ENCODE measurements at places on chromosomes 6 and 20.
A peak's percentile ranks its signal among the peaks of the same experiment; 100 is the strongest.

DNA sequence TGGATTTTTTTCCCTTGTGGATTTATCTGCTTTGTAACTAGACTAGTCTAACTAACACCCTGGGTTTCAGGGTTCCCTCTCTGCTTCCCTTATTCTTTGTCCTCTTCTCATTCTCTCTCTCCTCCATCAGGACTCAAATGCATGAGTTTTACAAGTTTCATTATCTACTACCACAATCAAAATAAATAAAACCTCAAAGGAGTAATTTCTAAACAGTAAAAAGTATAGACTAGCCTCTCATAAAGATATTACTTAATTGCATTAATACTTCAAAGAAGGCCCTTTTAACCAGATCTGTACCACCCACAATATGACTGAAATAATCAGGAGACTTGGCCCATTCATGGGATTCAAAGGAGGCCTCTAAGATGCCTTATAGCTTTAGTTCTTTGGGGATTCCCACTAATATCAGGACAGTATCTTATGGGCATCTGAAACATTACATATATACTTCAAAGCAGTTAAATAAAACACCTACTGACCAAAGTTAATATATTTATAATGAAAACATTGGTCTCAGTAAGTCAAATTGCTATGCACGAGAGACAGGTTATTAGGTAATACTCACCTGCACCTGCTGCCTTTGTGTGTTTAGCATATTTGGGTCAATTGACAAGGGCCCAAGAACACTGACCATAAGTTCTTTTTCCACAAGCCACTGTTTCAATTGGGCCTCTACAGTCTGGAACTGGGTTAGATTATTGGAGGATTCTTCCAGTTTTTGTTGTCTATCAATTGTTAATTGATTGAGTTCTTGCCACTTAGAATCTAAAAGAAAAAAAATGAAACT, 85.7 kb downstream of the DST start:
- DNase-seq, result no peak

- DNase-seq, result peak; percentile 81
These were observed at the start of gene DHX16 for GRCh38 chr6:30672445-30673253. Gene DHX16, minus strand, starts transcription at chr6:30673006. Its CDS starts 165 bp downstream, at chr6:30672841.

GRCh38 chr6:142387997-142388815, 86.4 kb downstream of the ADGRG6 start:
- DNase-seq, result no peak

- no peak for DNase-seq
These were observed 22.3 kb downstream of the NRN1 start for GRCh38 chr6:5984150-5985089.

- no peak for DNase-seq
These were observed 69.8 kb upstream of the RIN2 start for GRCh38 chr20:19688031-19688806.

- no peak for DNase-seq
These were observed 41.0 kb downstream of the AKIRIN2 start for GRCh38 chr6:87661016-87661415.

GRCh38 chr6:159899994-159900745, 9.4 kb downstream of the MAS1 start:
- DNase-seq, result no peak

- DNase-seq, result peak; percentile 34
These were observed 117.0 kb downstream of the ERMARD start for GRCh38 chr6:169868458-169868857.

- no peak for DNase-seq
These were observed 600.6 kb upstream of the CHD6 start for GRCh38 chr20:42218621-42219374.

DNA sequence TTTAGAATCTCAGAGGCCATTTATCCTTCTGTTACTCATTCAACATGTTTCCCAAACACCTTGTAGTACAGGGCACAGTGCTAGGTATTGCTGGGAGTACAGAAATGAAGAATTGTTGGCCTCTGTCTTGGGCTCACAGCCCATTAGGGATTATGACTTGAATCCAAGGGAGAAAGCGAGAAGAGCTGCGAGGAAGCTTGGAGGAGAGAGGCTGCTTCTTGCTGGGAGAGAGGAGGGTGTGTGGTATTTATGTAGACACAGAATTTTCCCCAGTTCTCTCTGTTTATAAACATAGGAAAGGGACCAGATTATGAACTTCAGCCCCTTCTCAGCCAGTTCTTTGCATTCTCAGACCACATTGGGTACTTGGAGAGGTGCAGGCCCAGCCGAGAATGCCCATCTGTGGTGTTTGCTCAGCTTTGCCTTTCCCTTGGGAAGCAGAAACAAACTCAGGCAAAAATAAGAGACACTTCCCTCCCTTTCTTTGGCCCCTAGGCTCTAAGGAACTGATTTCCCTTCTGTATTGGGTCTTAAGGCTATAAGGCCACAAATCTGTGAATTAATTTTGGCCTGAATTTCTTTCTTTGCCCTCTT, 17.9 kb downstream of the CHMP4B start:
- no peak for DNase-seq

DNA sequence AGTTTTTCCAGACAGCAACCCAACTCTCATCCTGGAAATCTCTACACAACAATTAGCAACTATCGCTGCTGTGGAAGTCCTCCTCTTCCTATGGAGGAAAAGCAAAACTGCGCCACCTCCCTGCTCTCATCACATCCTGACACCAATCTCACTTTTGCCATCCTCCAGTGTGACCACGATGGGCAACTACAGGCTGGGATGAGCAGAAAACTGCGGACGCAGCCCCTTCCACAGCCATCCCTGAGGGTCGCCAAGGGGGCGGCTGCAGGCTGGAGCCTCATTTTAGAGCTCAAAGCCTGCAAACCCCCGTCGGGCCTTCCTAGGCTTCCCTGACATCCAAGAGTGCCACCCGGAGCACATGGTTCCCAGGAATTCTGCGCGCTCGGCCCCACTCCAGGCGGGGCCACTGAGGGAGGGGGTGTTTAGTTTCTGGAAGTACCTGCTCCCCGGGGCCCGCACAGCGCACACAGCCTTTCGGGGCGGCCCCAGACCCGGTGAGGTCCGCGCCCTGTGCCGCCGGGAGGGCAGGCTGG, 1.2 kb downstream of the TCFL5 start:
- DNase-seq, result no peak

- DNase-seq, result no peak
These were observed 200.1 kb upstream of the HEY2 start for GRCh38 chr6:125549202-125549884.

DNA sequence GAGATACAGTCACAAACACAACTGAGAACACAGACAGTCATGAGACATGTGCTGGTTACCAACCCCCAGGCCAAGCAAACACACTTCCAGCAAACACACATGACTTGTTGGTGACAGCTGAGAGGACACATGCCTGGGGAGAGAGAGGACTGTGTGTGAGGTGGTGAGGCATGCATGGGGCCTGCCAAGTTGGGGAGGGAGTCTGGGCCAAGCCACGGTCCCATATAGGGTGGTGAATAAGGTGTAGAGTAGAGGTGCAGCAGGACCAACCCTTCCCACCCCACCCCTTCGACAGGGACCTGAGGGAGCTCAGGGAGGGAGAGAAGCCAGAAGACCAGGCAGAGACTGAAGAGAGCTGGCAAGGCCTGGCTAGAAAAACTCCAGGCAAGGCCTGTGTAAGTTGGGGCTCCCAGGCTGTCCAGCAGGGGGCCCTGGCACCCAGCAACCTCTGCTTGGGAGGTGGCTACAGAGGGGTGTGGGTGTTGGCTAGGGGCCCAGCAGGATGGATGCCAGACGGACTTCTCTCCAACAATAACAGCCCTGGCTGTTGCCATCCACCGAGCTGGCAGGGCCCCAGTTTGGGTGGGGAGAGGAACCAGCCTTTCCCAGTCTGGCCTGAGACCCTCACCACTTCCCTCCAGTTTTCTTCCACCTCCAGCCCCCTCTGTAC, 2.0 kb upstream of the SLC29A1 start:
- DNase-seq, result peak; percentile 56

GRCh38 chr6:118504611-118505010, 43.5 kb upstream of the PLN start:
- DNase-seq, result no peak

GRCh38 chr20:52923123-52923937, 48.8 kb upstream of the TSHZ2 start:
- DNase-seq, result no peak

- DNase-seq, result peak; percentile 6
These were observed 392.7 kb upstream of the MAN1A1 start for GRCh38 chr6:119742188-119742803.

DNA sequence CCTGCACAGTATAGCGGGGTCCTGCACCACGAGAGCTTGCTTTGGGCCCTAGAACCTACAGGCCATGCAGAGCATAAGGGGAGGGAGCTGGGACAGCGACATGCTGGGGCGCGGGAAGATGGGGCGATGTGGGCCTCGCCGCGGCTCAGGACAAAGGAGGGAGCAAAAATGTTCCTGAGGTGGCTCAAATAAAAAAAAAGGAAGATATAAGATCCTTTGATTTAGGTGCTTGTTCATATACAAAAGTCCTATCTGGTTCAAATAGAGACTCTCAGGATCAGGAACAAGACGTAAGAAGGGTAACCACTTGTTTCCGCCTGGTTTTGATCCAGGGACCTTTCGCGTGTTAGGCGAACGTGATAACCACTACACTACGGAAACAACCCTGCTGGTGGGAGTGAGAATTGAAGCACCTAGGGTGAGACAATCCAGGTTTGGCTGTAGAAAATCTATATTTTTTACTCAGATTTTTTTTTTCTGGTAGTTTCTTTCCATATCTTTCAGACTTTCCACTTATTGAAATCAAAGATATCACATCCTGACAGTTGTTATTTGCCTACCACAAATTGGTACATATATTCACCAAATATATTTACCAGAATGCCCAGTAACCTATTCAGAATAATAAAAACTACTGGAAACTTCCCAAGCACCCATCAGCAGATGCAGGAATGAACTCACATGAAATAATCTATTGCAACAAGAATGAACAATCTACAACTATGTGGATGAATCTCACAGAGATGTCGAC, 177.9 kb upstream of the ZNF184 start:
- DNase-seq, result no peak

DNA sequence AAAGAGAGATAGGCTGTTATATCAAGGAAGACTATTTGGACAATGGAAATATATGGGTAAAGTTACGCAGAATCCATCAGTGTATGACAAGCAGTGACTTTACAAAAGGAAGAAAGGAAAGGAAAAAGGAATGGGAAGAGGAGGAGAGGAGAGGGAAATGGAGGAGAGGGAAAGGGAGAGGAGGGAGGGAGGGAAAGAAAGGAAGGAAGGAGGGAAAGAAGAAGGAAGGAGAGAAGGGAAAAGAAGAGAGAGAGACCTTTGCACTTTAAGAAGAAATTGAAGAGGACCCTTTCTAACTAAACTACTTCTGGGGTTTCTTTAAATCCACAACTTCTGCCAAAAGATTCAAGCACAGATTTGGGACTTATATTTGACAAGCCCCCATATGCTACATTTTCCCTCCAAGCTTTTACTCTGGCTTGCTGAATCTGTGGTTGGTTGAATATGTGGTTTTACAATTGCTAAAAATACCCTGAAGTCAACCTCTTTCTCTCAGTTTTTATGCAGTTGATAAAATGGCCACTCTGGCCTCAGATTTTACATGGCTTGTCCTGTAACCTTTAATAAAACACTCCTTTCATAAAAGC, 120.8 kb upstream of the RAB32 start:
- DNase-seq, result no peak

GRCh38 chr6:127484212-127484863, 25.1 kb upstream of the KIAA0408 start:
- DNase-seq, result no peak

- no peak for DNase-seq
These were observed 6.9 kb downstream of the MANBAL start for GRCh38 chr20:37296371-37296770.

DNA sequence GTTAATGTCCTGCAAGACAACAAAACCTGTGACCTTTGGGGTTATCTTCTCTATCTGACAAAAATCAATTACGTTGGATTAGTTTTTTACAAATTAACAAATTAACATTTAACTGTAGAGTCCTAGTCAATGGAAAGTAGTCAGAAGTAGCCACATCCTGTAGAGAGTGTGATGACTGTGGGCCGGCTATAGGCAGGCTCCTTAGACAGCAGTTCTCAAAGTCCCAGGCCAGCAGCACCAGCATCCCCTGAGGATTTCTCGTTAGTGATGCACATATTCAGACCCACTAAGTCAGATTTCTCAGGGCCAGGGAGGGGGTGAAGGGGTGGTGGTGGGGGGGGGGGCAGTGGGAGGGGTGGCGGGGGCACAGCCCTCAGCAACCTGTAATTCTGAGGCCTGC, 37.2 kb downstream of the ZNF341 start:
- DNase-seq, result no peak

- DNase-seq, result no peak
These were observed 14.9 kb downstream of the SYCP2L start for GRCh38 chr6:10901770-10902169.

GRCh38 chr20:22701679-22702308, 117.4 kb upstream of the FOXA2 start:
- DNase-seq, result no peak

- no peak for DNase-seq
These were observed 4.6 kb downstream of the ADIG start for GRCh38 chr20:38585404-38586180.

DNA sequence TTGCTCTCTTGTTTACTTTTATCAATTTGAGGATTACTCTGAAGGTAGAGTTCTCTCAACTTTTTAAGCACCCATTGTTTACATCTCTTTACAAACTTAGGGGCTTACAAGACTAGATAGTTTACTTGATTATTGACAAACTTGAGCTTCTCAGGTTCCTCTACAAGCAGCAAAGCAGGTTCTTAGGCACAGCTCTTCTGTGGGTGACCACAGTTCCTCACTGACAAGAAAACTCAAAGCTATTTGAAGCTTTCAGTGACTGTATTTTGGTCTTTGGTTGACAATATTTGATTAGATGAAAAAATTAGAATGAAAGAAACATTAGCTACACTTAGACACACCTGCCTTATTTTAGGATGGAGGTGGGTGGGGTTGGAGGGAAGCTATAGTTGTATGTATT, 327.3 kb upstream of the RUNX2 start:
- DNase-seq, result no peak

- DNase-seq, result no peak
These were observed 571.4 kb downstream of the EPHA7 start for GRCh38 chr6:92847988-92848387.

DNA sequence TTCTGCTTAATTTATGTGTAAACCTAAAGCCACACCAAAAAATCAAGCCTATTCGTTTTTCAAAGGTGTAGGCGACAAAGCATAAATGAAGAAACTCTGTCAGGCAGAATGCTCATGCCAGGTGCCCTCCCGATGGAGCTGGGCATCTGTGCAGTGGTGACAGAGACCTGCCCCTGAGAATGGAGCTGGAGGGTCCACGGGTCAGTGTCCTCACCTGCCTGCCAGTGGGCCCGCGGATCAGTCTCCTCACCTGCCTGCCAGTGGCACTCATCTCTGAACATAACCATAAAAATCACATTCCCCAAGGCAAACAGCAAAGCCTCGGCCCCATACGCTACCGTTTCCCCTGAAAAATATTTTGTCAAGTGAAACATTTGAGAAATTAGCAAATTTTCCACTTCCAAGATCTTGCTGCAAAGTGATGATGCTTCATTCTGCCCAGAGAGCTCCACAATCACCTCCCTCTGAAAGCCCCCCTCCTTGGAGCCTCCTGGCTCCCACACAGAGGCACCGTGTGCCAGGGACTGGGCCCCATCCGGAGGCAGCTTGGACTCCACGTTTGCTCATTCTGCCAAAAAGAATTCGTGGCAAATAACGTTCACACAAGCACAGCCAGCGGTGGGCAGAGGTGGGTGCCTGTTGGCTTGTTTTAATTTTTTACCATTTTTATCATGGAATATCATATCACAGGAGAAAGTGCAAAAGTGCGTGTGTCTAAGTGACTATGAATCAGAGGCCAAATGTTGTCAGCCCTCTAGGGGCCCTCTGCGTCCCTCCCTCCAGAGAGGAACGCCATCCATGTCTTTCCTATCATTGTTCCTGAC, 88.8 kb downstream of the YTHDF1 start:
- DNase-seq, result no peak

Measured in activated T-helper 1 cell treated with Interleukin-2 at 50 U/mL for 16 hours (primary cell).